NCI-H1105 (cell line): ENCODE measurements at places on chromosomes 4 and X.

- DNase-seq, result no peak
Measured at GRCh38 chrX:151904989-151905388, 7.7 kb upstream of the MAGEA4 start.

- DNase-seq, result no peak
Measured at GRCh38 chr4:139901531-139902320, 236.1 kb downstream of the MGST2 start.

GRCh38 chr4:175421506-175421905, 390.6 kb downstream of the GPM6A start:
- no peak for DNase-seq

DNA sequence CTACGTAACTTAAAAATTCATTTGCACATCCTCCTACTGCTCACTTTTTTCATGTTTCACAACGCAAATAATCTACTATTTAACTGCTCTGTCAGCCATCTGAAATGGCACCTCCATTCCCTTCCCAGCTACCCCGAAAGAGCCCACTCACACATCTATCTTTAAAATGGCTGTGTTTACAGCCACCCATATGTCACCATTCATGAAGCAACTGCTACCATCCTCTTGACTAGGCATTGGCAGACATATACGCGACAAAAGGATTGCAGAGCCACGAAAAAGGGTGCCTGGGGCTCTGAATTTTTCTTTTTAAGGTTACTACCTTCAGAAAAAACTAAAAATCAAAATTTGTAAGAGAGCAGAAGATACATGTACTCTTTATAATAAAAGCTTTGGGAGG, 11.5 kb downstream of the SH3RF1 start:
- DNase-seq, result no peak

- DNase-seq, result no peak
Measured at GRCh38 chr4:102633100-102633499, 127.7 kb downstream of the MANBA start.

- peak; percentile 43 for DNase-seq
Measured at GRCh38 chr4:110198435-110199416, at the start of gene ELOVL6. ELOVL6 (minus strand) TSS chr4:110198615; CDS start chr4:110198335, 280 bp downstream.

GRCh38 chrX:40266490-40267333, 169.0 kb upstream of the BCOR start:
- peak; percentile 26 for DNase-seq

GRCh38 chr4:5863461-5864113, 29.3 kb downstream of the CRMP1 start:
- DNase-seq, result no peak

DNA sequence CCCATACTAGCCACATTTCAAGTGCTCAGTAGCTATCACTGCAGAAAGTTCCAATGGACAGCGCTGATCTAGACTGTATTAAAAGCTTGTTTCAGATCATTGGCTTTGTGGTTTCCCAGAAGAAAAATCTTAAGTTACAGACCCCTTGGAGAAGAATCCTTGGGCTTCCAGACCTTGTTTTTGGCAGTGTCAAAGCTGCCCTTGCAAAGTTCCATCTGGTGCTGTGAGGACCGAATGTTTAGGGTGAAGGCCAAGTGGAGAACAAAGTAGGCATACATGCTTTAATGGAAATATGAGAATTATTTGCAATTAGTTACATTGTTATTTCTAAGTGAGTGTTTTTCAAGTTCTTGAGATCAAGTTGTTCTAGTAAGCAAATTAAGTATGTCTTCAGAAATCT, 144.7 kb downstream of the FRMPD4 start:
- no peak for DNase-seq

- DNase-seq, result no peak
Measured at GRCh38 chr4:8557151-8558076, 22.8 kb upstream of the GPR78 start.

GRCh38 chrX:19964017-19964710, 26.7 kb downstream of the BCLAF3 start:
- no peak for DNase-seq

DNA sequence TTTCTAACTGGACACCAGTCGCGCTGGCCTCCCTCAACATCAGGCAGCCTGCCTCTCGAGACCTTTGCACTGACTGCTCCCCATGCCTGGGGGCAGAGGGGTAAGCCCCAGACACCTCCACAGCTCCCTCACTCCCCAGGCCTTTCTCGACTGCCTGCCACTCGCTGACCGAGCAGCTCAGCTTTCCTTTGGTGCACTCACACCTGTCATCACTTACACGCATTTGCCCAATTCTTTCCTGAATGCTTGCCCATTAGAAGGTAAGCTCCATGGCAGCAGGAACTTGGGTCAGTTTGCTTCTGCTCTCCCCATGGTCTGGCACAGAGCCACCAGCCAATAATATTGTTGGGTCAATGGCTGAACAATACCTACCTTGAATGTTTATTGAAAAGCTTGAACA, 32.2 kb upstream of the PROM1 start:
- DNase-seq, result no peak

DNA sequence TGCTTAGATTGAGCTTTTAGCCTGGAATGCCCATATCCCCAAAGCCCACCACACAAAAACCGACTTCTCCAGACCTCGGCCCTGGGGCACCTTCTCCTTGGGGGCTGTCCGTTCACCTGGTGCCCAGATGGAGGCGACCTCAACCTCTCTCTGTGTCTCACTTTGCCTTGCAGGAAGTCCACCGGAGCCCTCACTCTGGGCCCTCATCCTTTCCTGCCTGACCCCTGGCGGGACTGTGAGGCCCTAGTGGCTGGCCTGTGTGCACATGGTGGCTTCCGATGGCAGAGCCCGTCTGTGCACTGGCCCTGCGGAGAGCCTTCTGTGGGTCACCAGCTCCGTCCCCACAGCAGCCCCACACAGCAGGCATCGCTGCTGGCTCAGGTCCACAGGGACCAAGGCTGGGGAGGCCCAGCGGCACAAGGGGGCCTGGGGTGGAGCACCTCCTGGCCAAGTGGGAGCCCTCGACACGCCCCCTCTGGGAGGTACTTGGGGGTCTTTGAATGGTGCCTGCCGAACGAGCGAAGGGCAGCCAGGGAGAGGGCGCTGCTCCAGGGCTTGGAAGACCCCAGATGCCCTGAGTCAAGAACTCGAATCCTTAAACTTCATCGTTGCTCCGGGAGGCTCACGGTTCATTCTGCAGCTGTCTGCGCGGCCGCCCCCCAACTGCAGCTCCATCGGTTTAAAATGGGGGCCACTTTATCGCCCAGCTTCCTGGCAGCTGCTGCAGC, 97.2 kb upstream of the ADRA2C start:
- DNase-seq, result no peak

GRCh38 chrX:118807151-118808017, 16.2 kb upstream of the ZCCHC12 start:
- DNase-seq, result peak; percentile 23

DNA sequence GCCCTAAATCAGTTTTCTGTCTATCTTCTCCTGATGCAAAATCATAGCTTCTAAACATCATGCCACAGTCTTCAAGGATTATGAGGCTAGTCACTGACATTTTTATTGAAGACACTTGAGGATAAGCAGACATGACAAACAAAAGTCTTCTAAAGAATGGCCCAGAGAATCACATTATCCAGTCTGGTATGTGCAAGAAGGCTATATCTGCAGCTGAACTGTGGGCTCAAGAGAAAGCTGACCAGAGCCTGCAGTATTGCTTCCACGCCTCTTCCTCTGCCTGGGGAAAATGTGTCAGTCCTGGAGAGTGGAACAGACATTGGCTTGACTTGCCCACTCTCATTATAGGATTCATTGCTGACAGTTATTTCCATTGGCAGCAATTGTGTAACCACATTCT, 553.5 kb downstream of the SPOCK3 start:
- no peak for DNase-seq
